IMR-90 (cell line): ENCODE measurements at places on chromosomes 2 and 18. TPM values are rescaled to one million over a fixed set of nuclear protein-coding genes. Genes with fewer than 3 reads are reported as not detected.

ST8SIA5 gene
- total RNA-seq, result not detected in 2 replicates

LINC00305 gene
- total RNA-seq, result not detected in 2 replicates

PID1 gene
- 0.83 and 0.90 TPM in 2 replicates for total RNA-seq

GAREM2 gene
- 0.28 and 0.36 TPM in 2 replicates for total RNA-seq

CGREF1 gene
- total RNA-seq, result 0.28 and 0.54 TPM in 2 replicates

DNA sequence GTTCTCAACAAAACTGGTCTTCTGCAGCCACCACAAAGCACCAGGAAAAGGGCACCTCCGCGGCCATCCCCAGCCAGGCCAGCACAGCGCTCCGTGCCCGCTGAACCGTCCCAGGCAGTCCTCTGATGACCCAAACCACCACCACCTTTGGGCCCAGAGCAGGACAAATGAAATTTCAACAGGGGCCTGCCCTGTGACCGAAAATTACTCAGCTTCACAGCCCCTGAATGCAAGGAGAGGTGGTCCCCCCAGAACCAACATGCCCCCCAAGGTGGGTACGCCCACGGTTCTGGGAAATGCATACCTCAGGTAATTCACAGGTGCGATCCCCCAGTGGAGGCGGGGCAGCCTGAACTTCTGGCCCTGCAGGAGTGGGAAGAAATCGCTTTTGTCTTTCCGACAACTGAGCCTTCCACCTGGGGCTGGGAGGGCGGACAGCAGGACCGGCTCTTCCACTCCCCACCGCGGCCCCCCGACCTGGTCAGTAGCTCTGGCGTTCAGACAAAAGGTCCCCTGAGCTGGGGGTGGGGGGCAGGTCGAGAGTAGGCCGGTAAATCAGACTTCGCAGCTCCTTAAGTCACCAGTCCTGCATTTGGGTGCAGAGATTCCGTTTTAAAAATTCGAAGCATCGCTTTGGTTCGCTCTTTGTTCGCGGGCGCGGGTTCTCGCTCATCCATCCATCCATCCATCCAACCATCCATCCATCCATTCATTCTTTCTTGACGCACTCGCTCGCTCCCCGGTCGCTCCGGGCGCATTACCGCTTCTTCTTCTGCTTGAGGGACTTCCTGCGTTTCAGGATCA lies 1.4 kb downstream of the ARL4C start:
- no peak for DNase-seq
- H3K27me3 ChIP-seq, result no peaks in the 10 kb centered on the region
- H3K27ac ChIP-seq, result peak overlapping the region; percentile 42
- H3K36me3 ChIP-seq, result no peaks in the 10 kb centered on the region

GRCh38 chr2:57296795-57297517 lies 749.6 kb upstream of the VRK2 start:
- H3K27me3 ChIP-seq, result no peaks in the 10 kb centered on the region
- no peak overlapping the region for H3K27ac ChIP-seq
- no peak overlapping the region for H3K4me3 ChIP-seq
- no peak for DNase-seq
- H3K4me1 ChIP-seq, result no peaks in the 10 kb centered on the region

- peaks cover 33% of the 10 kb centered on the region for H3K27me3 ChIP-seq
- DNase-seq, result no peak
- H3K36me3 ChIP-seq, result no peaks in the 10 kb centered on the region
- H3K4me1 ChIP-seq, result no peaks in the 10 kb centered on the region
Measured at GRCh38 chr2:41998186-41999127, 49.4 kb upstream of the PKDCC start.

DNA sequence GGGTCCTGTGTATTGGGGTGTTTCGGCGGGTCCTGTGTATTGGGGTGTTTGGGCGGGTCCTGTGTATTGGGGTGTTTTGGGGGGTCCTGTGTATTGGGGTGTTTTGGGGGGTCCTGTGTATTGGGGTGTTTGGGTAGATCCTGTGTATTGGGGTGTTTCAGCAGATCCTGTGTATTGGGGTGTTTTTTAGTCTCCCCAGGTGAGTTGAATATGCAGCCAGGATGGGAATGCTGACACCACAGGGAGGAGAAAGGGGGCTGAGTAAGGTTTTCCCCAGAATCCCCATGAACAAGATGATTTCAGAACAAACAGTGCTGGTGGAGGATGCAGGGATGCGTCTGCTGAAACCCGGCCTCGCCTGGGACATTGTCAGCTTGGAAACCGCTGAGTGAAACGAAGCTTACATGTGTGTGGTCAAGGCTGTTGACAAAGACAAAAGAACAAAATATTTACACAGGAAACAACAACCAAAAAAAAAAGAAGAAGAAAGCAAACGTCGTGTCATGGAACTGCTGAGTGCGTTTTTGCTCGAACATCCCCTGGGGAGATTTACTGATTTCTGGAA lies 88.5 kb upstream of the ODC1 start:
- H3K27me3 ChIP-seq, result no peaks in the 10 kb centered on the region; the same call in none of the 2 replicates
- no peaks in the 10 kb centered on the region for H3K36me3 ChIP-seq
- no peak overlapping the region for H3K27ac ChIP-seq
- no peak for DNase-seq
- no peak overlapping the region for H3K4me3 ChIP-seq

DNA sequence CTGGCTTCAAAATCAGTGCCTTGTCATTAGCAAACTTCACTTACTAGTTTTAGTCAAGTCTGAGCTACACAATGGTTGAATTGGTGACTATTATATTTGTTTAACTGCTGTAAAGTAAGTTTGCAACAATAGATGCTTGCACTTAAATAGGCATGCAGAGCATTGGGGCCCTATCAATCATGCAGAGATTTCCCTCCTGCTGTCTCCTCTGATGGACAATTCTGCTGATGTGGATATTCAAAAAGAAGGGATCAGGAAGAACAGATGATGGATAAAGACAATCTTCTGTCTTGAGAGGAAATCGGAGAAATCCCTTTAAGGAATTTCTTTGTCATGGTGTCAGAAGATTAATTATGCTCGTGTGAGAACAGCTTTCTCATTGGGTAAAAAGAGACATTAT lies 89.0 kb downstream of the GREB1L start:
- H3K36me3 ChIP-seq, result no peaks in the 10 kb centered on the region
- H3K27ac ChIP-seq, result no peak overlapping the region
- no peak overlapping the region for H3K4me3 ChIP-seq
- peaks cover 4% of the 10 kb centered on the region for H3K27me3 ChIP-seq
- no peaks in the 10 kb centered on the region for H3K4me1 ChIP-seq

- DNase-seq, result peak; percentile 2
- peaks cover 5% of the 10 kb centered on the region for H3K4me1 ChIP-seq
- H3K27ac ChIP-seq, result peak overlapping the region; percentile 87
- no peaks in the 10 kb centered on the region for H3K27me3 ChIP-seq
- peaks cover 2% of the 10 kb centered on the region; the same call in 1 of the 2 replicates for H3K36me3 ChIP-seq
Measured at GRCh38 chr18:47149457-47150028, 757 bp downstream of the HDHD2 start.

DNA sequence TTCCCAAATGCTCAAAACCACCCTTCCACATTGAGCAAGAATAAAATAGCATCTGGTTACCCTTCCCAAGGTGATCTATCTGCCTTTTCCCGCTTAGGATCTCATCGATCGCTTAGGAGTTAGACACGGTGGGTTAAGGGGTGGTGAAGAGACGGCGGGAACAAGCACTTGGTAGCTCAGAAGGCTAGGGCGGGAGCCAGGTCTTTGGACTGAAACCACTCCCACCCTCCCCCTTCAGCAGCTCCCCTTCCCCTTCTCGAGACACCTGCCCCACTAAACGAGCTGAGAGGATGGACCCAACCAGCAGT lies 513 bp downstream of the THOC1 start:
- no peaks in the 10 kb centered on the region for H3K27me3 ChIP-seq
- H3K4me1 ChIP-seq, result peaks cover 4% of the 10 kb centered on the region

- no peak overlapping the region for H3K27ac ChIP-seq
- H3K27me3 ChIP-seq, result no peaks in the 10 kb centered on the region
- H3K4me3 ChIP-seq, result no peak overlapping the region; the same call in 1 of the 2 replicates
- peak; percentile 69 for DNase-seq
- peaks cover 32% of the 10 kb centered on the region for H3K36me3 ChIP-seq
- H3K4me1 ChIP-seq, result peaks cover 18% of the 10 kb centered on the region
Measured at GRCh38 chr2:226772389-226773179, 27.0 kb downstream of the IRS1 start.

- H3K4me3 ChIP-seq, result no peak overlapping the region
- H3K27ac ChIP-seq, result no peak overlapping the region
- H3K4me1 ChIP-seq, result no peaks in the 10 kb centered on the region
- H3K36me3 ChIP-seq, result no peaks in the 10 kb centered on the region
- no peak for DNase-seq
Measured at GRCh38 chr2:130847776-130848525, 11.2 kb downstream of the ARHGEF4 start.

- H3K27me3 ChIP-seq, result peaks cover 10% of the 10 kb centered on the region
- no peak overlapping the region for H3K4me3 ChIP-seq
- no peak overlapping the region for H3K27ac ChIP-seq
- H3K36me3 ChIP-seq, result no peaks in the 10 kb centered on the region
- no peak for DNase-seq
- no peaks in the 10 kb centered on the region for H3K4me1 ChIP-seq
Measured at GRCh38 chr2:101942851-101943250, 48.9 kb upstream of the IL1R2 start.

DNA sequence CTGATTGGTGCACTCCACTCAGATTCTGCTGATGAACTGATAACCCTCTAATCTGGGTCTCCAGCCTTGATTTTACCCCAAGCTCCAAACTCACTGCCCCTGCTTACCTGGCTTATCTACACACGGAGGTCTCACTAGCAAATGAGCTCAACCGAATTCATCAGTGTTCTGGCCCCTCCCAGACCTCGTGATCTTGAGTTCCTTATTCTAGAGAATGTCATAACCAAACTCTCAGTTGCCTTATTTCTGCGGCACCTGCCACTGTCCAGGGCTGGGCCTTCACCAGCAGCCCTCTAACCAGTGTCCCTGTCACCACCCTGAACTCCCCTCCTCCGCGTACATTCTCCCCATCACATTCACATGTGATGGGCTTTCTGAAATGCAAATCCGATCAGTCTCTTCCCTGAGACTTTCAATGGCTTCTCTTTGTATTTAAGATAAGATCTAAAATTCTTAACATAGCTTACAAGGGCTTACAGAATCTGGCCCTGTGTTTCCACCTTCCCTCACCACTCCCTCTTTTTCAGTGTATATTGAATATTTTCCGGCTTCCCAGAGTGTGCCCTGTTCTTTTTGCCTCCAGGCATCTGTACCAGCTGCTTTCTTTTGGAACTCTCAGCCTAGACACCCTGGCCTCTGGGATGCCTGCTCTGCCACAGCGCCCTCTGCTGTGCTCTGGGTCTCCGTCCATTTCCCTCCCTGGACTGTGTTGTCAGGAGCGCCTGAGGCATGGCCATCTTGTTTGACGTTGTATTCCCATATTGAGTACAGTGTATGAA lies 31.1 kb downstream of the NAB1 start:
- H3K27me3 ChIP-seq, result no peaks in the 10 kb centered on the region
- no peak overlapping the region for H3K4me3 ChIP-seq
- DNase-seq, result peak; percentile 21
- H3K36me3 ChIP-seq, result peaks cover 4% of the 10 kb centered on the region

- no peak for DNase-seq
- no peak overlapping the region for H3K27ac ChIP-seq
- peaks cover 6% of the 10 kb centered on the region for H3K4me1 ChIP-seq
- no peaks in the 10 kb centered on the region for H3K36me3 ChIP-seq
- no peak overlapping the region for H3K4me3 ChIP-seq
- H3K27me3 ChIP-seq, result no peaks in the 10 kb centered on the region
Measured at GRCh38 chr2:45567288-45567963, 43.6 kb downstream of the SRBD1 start.

- no peaks in the 10 kb centered on the region for H3K36me3 ChIP-seq
- no peaks in the 10 kb centered on the region for H3K27me3 ChIP-seq
- H3K4me1 ChIP-seq, result no peaks in the 10 kb centered on the region
- H3K27ac ChIP-seq, result no peak overlapping the region
- DNase-seq, result no peak
- H3K4me3 ChIP-seq, result no peak overlapping the region
Measured at GRCh38 chr2:141714496-141714895, 416.3 kb downstream of the LRP1B start.

GRCh38 chr2:61887717-61888266 lies 664 bp downstream of the CCT4 start:
- H3K27ac ChIP-seq, result peak overlapping the region; percentile 80
- H3K4me3 ChIP-seq, result peak overlapping the region; percentile 90
- peak; percentile 36 for DNase-seq
- H3K27me3 ChIP-seq, result no peaks in the 10 kb centered on the region
- H3K36me3 ChIP-seq, result peaks cover 10% of the 10 kb centered on the region
- H3K4me1 ChIP-seq, result peaks cover 3% of the 10 kb centered on the region

GRCh38 chr2:37379881-37380296 lies 35.5 kb downstream of the QPCT start:
- no peaks in the 10 kb centered on the region for H3K27me3 ChIP-seq
- no peak overlapping the region for H3K4me3 ChIP-seq
- H3K4me1 ChIP-seq, result peaks cover 9% of the 10 kb centered on the region

GRCh38 chr2:71923887-71924533 lies 223.7 kb downstream of the CYP26B1 start:
- peak; percentile 65 for DNase-seq
- no peak overlapping the region for H3K4me3 ChIP-seq
- peaks cover 12% of the 10 kb centered on the region for H3K27me3 ChIP-seq
- H3K36me3 ChIP-seq, result no peaks in the 10 kb centered on the region

DNA sequence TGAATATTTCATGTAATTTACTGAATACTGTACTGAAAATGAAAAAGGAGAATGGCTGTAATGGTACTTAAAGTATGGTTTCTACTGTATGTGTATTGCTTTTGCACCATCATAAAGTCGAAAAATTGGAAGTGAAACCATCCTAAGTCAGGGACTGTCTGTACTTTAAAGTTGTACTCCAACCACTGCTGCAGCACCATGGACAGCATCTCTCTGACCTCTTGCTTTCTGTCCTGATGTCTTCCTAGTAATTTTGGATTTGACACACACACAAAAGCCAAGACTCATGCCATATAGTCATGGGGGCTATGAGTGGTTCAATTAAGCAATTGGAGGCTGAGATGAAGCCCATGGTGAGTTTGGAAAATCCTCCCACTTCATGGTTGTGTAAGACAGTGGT lies 256.3 kb upstream of the PKDCC start:
- no peaks in the 10 kb centered on the region for H3K4me1 ChIP-seq
- H3K36me3 ChIP-seq, result no peaks in the 10 kb centered on the region
- H3K4me3 ChIP-seq, result no peak overlapping the region
- no peak overlapping the region for H3K27ac ChIP-seq
- DNase-seq, result peak; percentile 41
- no peaks in the 10 kb centered on the region for H3K27me3 ChIP-seq
